ENCODE measurements at places on chromosomes 6 and 20.

DNA sequence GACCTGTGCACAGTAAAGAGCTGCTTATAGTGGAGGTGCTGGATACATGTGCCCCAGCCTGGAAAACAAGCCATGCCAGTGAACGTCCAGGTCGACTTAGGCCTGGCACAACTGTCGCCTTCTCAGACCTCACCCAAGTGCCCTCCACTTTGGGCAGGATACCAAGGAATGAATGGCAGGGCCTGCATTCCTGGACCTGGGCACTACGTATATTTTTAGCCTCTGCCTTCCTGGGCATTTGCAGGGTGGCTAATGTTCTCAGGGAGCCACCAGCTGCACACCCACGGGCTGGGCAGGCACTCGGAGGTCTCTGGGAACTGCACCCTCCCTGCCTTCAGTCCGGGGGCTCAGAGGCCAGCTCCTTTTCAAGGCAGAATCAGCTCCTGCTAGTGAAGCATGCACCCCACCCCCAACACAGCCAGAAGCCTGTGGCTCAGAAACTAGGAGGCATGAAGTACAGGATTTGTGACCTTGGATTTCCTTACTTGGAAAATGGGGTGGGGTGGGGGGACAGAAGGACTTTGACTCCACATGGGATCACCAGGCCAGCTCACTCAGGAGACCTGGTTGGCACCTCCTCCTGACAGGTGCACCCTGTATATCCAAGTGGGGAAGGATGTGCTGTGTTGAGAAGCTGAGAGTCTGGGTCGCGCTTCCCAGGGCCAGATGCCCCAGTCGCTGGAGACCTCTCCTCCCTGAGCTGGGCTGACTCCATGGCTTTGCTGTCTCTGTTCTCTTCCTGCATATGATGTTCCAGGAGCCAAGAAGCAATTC, 2.5 kb upstream of the LSM14B start:
- DNase-seq, result no peak

DNA sequence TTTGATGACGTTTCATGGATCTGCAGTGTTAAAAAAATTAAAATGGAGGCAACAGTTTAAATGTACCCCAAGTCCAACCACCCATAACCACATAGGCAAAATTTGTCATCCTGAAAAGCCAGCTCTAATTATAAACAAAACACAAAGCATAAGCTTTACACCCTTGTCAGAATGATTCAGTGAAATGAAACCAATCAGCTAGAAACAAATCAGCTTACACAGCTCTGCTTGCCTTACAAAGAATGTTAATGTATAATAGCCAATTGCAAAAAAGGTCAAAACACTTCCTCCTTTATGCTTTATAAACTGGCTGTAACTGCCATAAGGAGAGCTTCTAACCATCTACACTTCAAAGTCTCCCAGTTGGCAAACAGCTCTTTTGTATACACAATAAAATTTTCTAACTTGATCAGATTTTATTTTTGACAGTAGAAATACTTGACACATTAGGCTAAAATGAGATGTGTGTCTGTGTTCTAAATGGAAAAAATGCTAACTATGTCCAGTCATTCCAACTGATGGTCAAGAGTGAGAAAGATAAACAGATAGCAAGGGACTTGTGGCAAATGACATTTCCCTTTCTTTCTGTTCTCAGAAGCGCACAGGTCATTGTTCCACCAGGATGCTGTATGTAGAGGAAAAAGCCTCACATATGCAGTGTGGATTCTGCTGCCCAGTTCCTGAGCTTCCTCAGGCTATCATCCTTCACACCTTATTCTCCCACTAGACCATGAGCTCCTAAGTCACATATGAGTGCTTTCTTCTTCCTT, 344.3 kb upstream of the ID4 start:
- no peak for DNase-seq

GRCh38 chr6:27188061-27188884, 59.2 kb upstream of the PRSS16 start:
- no peak for DNase-seq

DNA sequence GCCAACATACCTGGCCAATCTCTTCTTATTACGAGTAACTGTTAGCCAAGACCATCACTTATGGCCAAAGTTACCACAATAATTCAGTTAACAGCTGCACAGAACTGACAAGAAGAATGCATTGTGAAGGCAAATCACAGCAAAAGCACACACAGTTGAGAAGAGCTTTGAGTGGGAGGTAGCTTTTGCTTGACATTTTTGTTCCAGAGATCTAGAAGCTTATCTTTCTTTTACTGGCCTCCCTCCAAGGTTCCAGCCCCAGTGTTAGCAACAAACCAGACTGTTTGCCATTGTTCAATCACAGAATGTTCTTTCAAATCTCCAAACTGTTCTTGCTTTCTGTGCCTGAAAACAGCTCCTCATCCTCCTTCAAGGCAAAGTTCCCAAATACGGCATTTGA, 35.9 kb upstream of the IRAK1BP1 start:
- no peak for DNase-seq

- DNase-seq, result no peak
Observed at GRCh38 chr6:103335412-103335811, 1524.3 kb downstream of the HACE1 start.

Measured in T-helper 17 cell (primary cell).